ENCODE measurements at places on chromosomes 4 and X.

DNA sequence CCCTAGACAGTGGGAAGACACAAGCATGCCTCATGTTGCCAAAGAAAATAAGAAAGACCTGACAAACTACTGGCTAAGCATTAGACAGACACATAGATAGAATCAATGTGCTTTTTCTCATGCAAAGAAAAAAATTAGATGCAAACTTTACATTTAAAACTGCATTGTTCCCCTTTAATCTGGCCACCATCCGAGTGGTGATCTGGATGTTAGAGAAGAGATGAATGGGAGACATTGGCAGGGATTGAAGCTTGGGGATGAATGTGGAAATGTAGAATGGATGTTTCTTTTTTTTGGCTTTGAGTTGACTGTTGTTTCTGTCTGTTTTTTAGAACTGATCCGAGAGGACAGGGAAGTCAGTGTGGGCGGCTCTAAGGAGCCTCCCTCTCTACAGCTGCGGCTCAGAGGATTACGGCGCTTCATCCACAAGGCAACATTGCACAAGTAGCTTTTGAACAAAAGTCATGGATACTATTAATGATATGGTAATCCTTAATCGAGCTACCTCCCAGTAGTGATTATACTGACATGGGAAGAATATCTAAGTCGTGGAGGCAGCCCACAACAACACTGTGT lies 53.0 kb downstream of the HELT start:
- DNase-seq, result no peak

DNA sequence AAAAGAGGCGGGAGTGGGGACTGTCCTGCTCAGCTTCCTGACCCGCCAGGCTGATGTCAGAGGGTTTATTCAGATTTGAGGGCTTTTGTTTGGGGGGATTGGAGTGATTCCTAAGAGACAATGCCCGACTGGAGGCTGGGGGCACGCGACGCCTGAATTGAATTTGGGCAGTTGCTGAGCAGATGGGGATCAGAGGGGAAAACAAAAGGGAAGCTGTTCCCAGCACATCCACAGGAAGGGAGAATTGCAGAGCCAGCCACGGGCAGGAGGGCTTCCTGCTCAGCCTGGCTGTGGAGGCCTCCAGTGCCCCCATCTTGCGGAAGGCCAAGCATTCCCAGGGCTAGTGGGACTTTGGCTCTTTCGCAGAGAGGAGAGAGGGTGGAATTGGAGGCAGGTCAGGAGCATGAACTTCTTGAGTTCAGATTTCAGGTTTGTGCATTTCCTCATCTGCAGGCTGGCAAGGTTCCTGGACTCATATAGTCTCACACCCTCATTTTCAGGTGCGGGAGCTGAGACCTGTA lies 162.8 kb downstream of the NHS start:
- no peak for DNase-seq

DNA sequence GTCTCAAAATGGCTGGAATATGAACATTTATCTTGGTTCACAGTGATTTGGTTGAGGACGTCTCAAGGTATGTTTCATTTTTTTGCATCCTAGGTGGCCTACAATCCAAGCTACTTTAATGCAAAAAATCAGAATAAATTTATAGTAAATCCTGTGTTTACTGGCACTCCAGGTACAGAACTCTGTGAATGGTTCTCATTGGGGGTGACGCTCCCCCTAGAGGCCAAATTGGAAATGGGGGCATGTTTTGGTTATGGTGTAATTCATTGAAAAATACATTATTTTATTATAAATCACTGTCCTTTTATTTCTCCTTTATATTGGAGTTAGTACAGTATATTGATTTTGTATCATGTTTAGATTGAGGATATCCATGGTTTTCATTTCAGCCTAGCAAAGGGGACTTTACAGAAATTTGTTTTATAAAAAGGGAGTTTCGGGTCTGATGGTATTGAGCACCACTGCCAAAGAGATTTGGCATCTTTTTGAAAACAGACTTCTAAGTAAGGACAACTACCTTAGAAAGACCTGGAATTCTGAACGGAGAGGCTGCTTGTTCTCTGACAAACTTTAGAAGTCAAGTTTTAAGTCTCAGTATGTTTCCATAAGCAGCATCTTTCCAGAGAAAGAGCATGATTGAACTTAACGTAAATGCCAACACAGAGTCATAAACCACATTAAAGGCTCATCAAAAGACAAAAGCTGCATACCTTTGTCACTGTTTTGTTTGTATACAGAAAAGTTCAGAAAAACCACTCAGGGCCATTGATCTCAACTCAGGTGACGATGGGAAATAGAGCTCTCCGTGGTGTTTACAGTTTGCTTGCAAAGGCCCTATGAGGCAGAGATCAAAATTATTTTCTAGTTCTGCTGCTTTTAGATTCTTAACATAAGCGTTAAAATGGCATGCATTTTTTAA lies 19.4 kb downstream of the MTM1 start:
- DNase-seq, result no peak

GRCh38 chrX:16394290-16394689 lies 227.0 kb downstream of the MAGEB17 start:
- DNase-seq, result no peak

- DNase-seq, result no peak
These were observed 979 bp downstream of the EFNB1 start for GRCh38 chrX:68829582-68830418.

GRCh38 chrX:101208152-101208905 lies 11.3 kb upstream of the DRP2 start:
- no peak for DNase-seq

DNA sequence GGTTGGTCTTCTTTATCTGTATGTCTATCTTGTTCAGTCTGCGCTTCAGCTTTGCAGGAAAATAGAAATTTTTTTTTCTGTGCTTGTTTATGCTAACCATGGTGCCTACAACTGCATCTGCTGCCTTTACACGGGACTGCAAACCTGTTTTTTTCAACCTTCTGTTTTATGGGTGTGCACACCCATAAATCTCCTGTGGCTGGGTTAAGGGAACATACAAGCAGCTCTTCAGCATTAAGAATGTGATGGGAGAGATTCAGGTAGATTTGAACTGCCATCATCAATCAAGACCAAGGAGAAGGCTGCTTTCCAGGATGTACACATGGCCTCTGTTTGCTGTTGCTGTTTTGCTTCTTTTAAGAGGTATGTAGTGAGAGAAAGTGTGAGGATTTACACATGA lies 502.9 kb downstream of the ANKRD50 start:
- DNase-seq, result no peak

DNA sequence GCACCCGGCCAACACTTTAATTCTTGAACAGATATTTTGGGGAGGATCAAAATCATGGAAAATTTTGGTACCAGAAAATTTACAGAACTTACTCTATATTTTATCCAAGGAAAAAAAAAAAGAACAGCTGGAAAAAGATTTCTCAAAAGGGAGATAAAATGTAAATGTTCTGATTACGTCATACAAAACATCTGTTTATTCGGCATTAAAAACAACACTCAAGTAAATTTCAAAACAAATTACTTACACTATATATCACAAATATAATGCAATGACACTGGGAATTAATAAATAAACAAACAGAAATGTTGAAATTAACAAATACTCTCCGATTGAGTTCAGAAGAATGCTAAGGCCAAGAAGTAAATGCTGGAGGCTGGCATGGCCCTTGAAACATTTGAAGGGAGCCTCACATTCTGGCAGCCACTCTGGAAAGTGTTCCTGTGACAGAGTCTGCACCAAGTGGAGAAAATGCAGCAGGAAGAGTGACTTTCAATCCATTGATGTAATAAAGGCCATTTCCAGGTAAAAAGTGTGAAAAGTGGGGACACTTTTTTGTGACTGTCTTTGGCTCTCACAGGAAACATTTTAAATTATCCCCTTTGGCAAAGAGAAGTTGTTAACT lies 486.0 kb upstream of the CTSO start:
- no peak for DNase-seq

DNA sequence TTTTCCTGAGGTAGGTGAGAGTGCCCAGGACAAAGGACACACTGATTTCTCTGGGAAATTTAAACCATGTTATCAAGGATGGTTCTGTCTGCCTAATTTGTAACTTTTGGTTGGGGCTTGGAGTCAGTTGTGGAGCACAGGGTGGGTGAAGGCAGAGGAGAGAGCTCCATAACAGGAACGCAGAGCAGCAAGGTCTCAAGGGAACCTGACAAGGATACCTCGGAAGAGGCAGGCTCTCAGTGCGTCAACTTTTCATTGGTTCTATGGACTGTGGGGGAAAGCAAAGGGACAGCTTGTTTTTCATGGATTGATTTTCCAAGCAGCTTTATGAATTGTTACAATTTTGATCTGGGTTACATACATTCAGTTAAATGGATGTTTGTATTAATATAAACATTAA lies 110.4 kb downstream of the SLIT2 start:
- DNase-seq, result no peak

GRCh38 chr4:19508442-19508841 lies 743.3 kb upstream of the SLIT2 start:
- DNase-seq, result no peak

GRCh38 chr4:8242782-8243560 lies 26.6 kb upstream of the HTRA3 start:
- DNase-seq, result no peak

- DNase-seq, result peak; percentile 35
These were observed 41.5 kb upstream of the FAT1 start for GRCh38 chr4:186765138-186765537.

DNA sequence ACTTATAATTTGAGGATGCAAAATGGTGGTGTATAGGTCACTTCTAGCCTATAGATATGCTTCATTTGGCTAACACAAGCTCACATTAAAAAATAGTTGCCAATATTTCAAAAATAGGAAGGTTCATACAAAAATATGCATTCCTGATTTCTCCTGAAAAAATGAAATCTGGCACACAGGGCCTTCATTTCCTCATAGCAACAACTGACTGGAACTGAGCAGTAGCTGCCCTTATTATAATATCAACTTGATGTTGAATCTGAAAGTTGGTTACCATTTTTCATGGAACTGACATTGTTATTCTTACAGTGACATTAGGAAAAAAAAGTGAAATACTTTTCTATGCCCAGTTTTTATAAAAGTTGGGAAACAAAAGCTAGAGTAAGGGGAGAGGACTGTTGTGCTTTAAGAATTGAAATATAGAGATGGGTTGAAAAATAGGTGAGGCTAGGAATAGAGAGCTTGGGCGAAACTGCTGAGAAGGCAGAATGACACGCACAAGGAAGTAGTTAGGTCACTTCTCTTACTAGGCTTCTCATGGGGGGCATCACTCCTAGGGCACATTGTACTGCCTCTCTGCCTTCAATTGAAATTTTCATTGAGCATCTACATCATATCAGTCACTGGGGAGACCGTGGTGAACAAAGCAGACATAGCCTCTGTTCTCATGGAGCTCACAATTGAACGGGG lies 43.1 kb upstream of the C1GALT1C1 start:
- DNase-seq, result no peak

DNA sequence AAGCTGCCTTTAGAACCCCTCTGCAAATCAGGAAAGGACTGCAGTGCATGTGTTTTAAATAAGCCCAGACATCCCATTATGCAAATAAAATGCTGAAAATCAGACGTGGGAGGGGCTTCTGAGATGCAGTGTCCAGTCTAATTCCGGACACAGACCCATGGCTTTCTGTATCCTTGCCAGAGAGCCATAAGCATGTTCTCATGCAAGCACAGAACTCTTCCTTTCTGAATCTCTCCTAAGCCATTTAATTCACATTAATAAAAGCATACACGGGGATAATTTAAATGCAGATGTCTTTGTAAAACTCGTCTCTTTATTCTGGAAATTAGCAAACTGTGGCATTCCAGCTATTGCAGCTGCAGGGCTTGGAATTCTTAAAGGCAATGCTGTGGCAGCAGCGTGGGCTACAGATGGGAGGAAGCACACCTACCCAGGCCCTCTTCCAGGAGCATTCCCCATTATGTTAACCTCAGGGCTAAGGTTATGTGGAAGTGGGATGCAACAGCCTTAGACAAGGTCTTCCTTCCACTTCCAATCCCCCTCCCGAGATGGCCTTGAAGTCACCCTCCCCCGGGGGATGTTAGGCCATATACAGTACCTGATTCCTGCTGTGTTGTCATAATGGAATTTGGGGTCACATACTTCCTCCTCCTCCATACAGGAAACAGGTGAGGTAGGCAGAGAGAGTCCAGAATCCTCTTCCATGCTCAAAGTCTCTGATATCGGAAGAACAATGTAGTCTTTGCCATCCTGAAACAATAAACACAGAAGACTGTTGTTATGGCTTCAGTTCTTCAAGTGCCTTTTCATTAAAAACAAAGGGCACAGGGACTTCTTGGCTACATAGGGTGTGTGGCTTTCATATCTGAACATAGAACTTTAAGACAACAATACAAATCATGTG lies 38.1 kb downstream of the KDR start:
- no peak for DNase-seq

- peak; percentile 26 for DNase-seq
These were observed 70.7 kb upstream of the HPGD start for GRCh38 chr4:174592985-174593335.

DNA sequence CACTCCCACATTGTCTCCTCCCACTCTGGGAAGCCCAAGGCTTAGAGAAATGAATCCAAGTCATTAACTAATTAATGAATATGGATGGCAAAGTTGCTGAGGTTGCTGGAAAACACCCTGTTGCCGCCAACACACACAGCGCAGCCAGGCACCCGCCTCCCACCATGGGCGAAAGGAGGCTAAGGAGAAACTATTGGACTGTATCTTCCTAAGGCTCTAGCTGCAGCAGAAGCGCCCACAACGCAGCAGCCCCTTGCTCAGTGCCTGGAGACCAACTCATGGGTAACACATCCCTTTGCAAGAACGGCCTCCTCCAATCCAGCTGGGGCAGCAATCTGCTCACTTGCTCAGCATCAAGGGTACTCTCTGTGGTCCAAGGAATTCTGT lies 34.2 kb downstream of the TSC22D3 start:
- no peak for DNase-seq

DNA sequence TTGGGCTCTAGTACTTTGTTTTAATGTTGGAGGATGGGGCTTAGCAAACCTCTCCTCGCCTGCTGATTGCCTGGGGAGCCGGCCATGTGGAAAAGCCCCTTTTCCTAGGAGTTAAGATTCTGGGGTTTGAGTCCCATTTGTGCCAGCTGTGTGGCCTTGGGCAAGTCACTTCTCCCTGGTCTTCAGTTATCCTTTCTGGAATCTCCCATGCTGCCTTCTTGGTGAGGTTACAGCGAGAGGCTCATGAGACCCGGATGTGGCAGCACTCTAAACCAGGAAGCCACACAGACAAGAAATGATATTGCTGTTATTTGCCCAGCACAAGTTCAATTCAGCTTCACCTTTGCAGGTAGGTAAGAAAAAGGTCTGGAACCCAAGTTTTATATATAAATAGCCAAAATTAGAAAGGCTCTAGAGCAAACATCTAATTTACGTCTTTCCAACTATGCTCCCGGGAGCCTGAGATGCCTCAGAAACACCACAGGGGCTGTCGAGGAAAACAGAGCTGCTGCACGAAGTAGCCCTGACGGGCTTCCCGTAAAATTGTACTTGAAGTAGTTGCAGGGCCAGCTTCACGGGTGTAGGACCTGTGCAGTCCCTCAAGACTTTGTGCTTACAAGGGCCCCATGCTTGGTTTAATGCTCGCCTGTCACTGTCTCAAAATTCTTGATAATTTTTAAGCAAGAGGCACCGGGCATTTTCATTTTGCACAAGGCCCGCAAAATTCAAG lies 8.3 kb upstream of the SASH3 start:
- DNase-seq, result no peak

- DNase-seq, result peak; percentile 48
These were observed 12.2 kb upstream of the GJB1 start for GRCh38 chrX:71210816-71211215.
